ENCODE measurements at places on chromosomes 4 and X.
A peak's percentile ranks its signal among the peaks of the same experiment; 100 is the strongest.

DNA sequence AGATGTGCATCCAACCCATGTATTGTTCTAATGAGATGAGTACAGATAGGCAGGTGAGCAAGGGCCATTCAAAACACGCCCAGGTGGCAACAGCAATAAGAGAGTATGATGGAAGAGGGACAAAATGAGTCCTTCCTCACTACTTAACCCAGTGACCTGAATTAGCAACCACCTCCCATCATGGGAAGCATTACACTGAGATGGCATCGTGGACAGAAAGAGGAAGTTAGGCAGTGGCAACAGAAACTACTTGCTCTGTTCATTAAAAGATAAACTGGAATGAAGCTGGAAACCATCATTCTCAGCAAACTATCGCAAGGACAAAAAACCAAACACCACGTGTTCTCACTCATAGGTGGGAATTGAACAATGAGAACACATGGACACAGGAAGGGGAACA, 17.2 kb downstream of the RXFP1 start:
- no peak for DNase-seq

DNA sequence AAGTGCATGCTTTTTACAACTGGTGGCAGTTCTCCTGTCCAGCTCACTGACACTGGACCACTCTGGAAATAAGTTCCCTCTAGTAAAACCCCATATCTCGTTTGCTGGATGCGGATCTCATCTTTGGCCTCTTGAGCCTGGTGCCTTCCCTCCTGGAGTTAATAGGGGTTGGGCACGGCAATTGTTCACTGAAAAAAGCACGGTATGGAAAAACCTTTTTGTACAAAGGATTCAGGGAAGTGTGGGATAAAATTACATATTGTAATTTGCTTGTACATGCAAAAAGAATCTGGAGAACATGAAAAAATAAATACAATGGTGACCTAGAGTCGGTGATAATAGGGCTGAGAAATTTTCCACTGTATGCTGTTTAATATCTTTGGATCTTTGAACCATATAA, 30.6 kb downstream of the TBC1D9 start:
- DNase-seq: no peak

GRCh38 chrX:29299684-29300083, 712.4 kb downstream of the IL1RAPL1 start:
- no peak for DNase-seq

DNA sequence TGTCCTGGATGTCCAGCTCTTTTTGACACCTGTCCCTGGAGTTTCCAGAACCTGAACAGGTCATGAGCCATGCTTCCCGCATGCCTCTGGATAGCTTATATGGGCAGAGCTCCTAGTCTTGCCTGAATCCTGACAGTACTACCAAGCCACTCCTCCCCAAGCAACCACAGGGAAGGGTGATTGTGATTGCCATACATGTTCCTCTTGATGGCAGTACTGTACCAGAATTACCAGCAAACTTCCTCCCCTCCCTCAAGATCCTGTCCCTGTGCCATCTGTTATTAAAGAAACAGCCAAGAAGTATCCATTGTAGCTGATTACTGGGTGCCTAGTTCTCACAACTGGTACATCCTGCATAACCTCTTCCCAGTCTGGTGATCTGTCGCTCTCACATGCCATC, 264.3 kb upstream of the AGTR2 start:
- DNase-seq: no peak

GRCh38 chr4:54090804-54091623, 8.9 kb upstream of the GSX2 start:
- peak; percentile 88 for DNase-seq

GRCh38 chrX:37578045-37578444, 6.6 kb downstream of the LANCL3 start:
- DNase-seq: no peak

DNA sequence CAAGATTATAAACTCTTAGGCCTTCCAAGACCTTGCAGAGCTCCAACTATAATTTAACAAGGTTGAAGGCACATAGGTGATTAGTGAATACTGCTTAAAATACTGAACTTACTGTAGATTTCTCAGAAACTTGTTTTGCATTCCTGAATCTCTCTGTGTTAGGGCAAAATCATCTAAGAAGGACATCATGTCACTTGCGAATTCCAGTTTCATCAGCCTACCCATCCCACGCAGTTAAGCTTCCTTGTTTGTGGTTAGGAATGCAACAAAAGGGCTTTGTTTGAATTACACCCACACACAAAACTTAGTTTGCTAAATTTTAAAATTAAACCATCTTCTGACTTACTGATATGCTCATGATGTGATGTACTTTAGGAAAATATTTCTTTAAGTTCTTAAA, 174.0 kb downstream of the SOWAHB start:
- no peak for DNase-seq

All from lower leg skin (tissue), 4 donors.